Neural crest cell (in vitro differentiated cells): ENCODE measurements at places on chromosomes 7 and 10. TPM values are rescaled to one million over a fixed set of nuclear protein-coding genes. Genes with fewer than 3 reads are reported as not detected.

ZNF365 gene
- 1.0 and 1.1 TPM in 2 replicates for total RNA-seq

TUBB8 gene
- total RNA-seq = 0.45 and 0.68 TPM in 2 replicates

SPDYE2 gene
- not detected in 2 replicates for total RNA-seq

SPDYE11 gene
- total RNA-seq = not detected in 2 replicates

OPN4 gene
- not detected in 2 replicates for total RNA-seq

ITPRID1 gene
- not detected in 2 replicates for total RNA-seq

CHAT gene
- total RNA-seq = 2.7 and 3.3 TPM in 2 replicates

GIMAP4 gene
- total RNA-seq = not detected in 2 replicates

TLX1 gene
- 0.16 and 0.33 TPM in 2 replicates for total RNA-seq

DNA sequence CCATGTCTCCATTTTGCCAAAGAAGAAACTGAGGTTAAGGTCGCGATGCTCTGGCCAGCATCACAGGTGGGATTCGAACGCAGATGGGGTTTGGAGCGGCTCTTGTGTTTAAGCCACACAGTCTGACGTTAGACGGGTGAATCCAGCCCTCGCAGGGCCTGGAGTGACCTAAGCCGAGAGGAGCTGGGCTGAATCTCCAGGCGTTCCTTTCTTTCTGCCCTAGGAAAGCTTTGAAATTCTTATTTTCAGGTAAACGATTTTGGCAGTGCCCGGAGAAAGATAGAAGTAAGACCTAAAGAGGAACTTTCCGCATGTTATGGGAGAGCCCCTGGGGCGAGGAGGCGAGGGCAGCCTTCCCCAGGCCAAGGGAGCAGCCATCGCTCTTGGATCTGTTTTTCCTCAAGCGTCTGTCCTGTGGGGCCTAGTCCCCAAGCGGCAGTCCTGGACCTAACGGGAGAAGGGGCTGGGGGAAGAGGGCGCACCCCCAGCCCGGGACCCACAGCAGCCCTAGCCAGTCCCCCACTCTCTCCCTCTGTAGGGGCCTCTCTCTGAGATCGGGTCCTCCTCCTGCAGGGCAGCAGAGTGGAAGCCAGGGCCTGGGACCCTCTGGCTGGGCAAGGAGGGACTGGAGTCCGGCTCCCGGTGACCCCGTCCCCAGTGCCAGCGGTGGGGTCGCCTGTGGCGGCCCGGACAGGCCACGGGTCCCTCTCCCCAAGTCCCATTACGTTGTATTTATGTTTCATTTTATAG, 8.9 kb upstream of the LBX1 start:
- H3K36me3 ChIP-seq = no peaks in the 10 kb centered on the region
- no peak for DNase-seq
- H3K27me3 ChIP-seq = peaks cover 91% of the 10 kb centered on the region
- no peak overlapping the region for H3K27ac ChIP-seq
- H3K4me1 ChIP-seq = peaks cover 8% of the 10 kb centered on the region

GRCh38 chr10:95877881-95878280, 29.9 kb upstream of the CC2D2B start:
- H3K27me3 ChIP-seq = no peaks in the 10 kb centered on the region
- no peaks in the 10 kb centered on the region for H3K4me1 ChIP-seq
- H3K4me3 ChIP-seq = no peak overlapping the region
- DNase-seq = no peak

- DNase-seq = no peak
- H3K4me3 ChIP-seq = no peak overlapping the region
- H3K4me1 ChIP-seq = peaks cover 1% of the 10 kb centered on the region
- H3K27me3 ChIP-seq = no peaks in the 10 kb centered on the region
Observed at GRCh38 chr10:114931072-114931679, 6.8 kb upstream of the TRUB1 start.

DNA sequence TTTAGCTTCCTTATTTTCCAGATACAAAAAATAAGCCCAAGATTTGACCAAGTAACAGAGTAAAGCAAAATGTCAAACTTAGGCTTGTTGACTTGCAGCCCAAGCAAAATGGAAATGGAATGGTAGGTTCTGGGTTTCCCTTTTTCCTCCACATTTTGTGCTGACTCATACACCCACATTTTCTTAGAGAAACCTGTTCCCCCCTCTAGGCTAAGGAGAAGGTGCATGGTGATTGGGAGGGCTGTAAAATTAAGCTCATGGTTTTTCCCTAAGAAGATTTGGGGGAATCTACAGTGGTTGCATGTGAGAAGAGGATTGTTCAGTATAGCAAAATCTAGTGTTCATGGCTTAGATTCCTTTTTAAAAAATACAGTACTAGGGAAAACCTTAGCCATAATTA, 127.4 kb downstream of the ARL4A start:
- H3K4me3 ChIP-seq = no peak overlapping the region
- peaks cover 4% of the 10 kb centered on the region for H3K36me3 ChIP-seq
- H3K27ac ChIP-seq = no peak overlapping the region
- peaks cover 6% of the 10 kb centered on the region for H3K4me1 ChIP-seq
- DNase-seq = no peak

DNA sequence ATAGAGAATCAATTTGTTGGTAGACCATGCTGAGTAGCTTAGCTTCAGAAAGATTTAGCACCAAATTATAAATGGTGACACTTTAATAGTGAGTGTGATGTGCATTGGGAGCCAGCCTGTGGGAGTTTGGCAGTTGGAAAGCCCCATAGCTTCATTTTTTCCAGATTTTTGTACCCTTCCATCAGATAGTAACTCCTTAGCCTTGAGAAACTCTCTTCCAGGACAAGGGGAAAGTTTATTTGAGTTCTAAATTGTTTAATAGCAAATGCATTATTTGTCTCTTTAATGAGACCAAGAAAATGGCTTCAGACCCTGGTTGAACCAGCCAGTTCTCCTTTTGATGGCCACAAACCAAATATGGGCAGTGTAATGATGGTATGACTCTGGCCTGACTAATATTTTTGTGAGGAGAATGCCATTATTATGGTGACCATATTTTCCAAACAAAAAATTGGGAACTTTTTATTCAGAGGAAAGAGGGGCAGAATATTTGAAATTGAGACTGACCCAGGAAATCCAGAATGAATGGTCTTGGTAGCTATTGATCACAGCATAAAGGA, 49.8 kb downstream of the PLCE1 start:
- DNase-seq = no peak
- H3K27ac ChIP-seq = no peak overlapping the region
- no peaks in the 10 kb centered on the region for H3K27me3 ChIP-seq
- no peak overlapping the region for H3K4me3 ChIP-seq
- peaks cover 4% of the 10 kb centered on the region for H3K36me3 ChIP-seq
- H3K4me1 ChIP-seq = peaks cover 3% of the 10 kb centered on the region

DNA sequence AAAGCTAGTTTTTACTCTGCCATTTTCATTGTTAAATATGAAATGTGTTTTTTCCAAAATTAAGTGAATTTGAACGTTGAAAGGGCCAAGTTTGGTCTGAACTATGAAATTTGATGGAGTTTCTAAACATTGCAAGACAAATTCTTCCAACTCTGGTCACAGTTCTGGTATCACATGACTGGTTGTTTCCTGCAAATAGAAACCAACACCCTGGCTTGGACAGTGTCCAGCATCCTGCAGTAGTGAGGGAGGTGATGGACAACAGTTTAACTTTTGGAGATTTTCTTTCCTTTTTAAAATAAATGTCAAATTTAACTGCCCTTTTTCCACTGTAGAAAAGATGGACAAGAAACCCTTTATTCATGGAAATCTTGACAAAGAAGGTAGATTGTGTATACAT, 54.8 kb upstream of the AGBL3 start:
- H3K36me3 ChIP-seq = peaks cover 52% of the 10 kb centered on the region
- no peak overlapping the region for H3K27ac ChIP-seq
- H3K27me3 ChIP-seq = no peaks in the 10 kb centered on the region
- peaks cover 6% of the 10 kb centered on the region for H3K4me1 ChIP-seq
- no peak for DNase-seq

- H3K4me1 ChIP-seq = peaks cover 45% of the 10 kb centered on the region
- H3K4me3 ChIP-seq = no peak overlapping the region
- DNase-seq = no peak
- no peak overlapping the region for H3K27ac ChIP-seq
- H3K27me3 ChIP-seq = no peaks in the 10 kb centered on the region
- H3K36me3 ChIP-seq = no peaks in the 10 kb centered on the region
Observed at GRCh38 chr10:48507494-48507893, 97.4 kb downstream of the ARHGAP22 start.

DNA sequence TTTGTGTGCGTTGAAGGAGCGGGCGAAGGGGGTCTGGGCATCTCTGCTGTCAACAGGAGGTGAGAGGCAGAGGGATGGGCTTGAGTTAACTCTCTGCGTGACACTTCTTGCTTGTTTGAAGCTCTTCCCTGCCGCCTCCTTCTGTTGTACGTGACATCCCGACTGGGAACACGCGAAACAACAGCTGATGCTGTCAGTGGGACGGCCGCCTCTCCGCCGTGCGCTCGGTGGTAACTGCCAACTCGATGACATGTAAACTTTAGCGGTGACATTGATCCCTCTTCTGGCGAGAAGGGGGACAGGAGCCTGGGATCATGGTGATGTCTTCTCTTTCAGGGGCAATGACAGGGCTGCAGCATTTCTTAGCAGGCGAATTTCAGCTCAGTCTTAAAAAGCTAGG, 394.5 kb downstream of the TYW1 start:
- H3K27ac ChIP-seq = no peak overlapping the region
- no peak overlapping the region for H3K4me3 ChIP-seq
- H3K4me1 ChIP-seq = peaks cover 16% of the 10 kb centered on the region
- no peaks in the 10 kb centered on the region for H3K36me3 ChIP-seq

GRCh38 chr10:86646933-86647332, 7.4 kb upstream of the OPN4 start:
- H3K27ac ChIP-seq = no peak overlapping the region
- H3K4me1 ChIP-seq = peaks cover 25% of the 10 kb centered on the region
- no peaks in the 10 kb centered on the region for H3K36me3 ChIP-seq
- no peak overlapping the region for H3K4me3 ChIP-seq
- no peak for DNase-seq

DNA sequence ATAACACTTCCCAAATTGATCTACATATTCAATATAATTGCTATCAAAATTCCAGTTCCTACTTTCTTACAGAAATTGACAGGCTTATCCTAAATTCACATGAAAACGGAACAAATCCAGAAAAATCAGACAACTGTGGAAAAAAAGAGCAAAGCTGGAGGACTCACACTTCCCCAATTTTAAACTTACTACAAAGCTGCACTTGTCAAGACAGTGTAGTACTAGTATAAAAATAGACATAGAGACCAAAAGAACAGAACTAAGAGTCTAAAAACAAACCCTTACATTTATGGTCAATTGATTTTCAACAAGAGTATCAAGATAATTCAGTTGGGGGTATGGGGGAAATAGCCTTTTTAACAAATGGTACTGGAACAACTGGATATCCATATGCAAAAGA, 27.5 kb downstream of the LMBR1 start:
- DNase-seq = no peak
- H3K27ac ChIP-seq = no peak overlapping the region
- peaks cover 33% of the 10 kb centered on the region for H3K36me3 ChIP-seq
- H3K4me3 ChIP-seq = no peak overlapping the region

GRCh38 chr10:30885423-30885822, 146.2 kb downstream of the ZNF438 start:
- no peak overlapping the region for H3K27ac ChIP-seq
- H3K27me3 ChIP-seq = no peaks in the 10 kb centered on the region
- no peaks in the 10 kb centered on the region for H3K4me1 ChIP-seq
- H3K36me3 ChIP-seq = no peaks in the 10 kb centered on the region
- no peak for DNase-seq
- no peak overlapping the region for H3K4me3 ChIP-seq

DNA sequence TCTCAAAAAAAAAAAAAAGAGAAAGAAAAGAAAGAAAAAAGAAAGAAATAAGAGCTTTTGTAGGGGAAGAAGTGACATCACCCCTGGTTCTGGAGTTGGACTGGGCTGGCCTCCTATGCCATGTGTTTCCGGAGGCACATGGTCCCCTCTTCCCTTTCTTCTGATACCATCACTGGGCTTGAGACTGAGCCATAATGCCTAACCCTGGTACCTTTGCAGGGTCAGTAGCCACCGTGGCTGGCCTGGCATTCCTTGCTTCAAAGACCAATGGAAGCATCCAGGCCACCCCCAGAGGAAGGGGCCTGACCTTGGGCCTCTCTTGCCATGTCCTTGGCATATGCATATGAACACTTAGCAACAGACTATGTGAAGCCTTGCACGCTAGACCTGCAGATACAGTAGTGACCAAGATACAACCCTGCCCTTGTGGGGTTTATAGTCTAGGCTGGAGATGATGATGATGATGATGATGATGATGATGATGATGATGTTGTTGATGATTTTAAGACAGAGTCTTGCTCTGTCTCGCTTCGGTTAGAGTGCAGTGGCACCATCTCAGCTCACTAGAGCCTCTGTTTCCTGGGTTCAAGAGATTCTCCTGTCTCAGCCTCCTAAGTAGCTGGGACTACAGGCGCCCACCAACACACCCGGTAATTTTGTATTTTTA, 31.8 kb downstream of the SUFU start:
- no peaks in the 10 kb centered on the region for H3K27me3 ChIP-seq
- peaks cover 8% of the 10 kb centered on the region for H3K36me3 ChIP-seq
- H3K4me1 ChIP-seq = no peaks in the 10 kb centered on the region
- H3K4me3 ChIP-seq = no peak overlapping the region
- DNase-seq = no peak

DNA sequence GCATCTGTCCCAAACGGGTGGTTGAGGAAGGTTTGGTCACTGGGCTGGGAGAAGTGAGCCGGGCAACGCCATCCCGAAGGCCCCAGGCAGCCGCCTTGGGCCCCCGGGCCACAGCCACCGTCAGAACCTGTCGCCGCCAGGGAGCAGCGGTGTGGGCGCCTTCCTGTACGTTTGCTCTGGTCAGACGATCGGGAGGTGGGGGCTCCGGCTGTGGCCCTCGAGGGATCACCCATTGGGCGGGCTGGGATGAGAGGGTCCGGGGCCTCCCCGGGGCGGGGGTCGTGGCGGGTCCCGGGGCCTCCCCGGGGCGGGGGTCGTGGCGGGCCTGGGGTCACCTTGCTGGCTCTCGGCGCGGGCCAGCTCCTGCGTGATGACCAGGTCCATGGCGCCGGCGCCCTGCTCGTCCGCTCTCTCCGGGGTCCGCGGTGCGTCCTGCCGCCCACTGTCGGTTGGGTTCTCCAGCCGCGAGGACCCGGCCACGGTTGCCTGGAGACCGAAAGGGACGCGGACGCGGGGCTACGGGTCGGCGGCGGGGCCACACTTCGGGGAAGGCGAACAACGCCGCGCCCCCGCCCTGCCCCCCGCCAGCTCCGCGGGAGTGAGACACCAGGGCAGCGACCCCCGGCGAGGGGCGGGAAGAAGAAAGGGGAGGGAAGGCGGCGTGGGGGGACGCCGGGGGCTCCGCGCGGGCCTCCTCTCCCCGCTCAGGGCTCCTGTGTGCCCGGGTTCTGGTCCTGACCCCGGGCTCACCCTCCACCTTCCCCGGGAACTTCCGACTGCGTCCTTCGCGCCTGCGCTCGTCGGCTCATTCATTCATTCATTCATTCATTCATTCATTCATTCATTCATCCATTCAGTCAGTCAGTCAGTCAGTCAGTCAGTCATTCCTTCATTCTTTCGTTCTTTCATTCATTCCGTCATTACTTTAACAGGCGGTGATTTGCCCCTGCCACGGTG, at the start of gene CFAP46:
TSS of gene CFAP46 (minus strand) at position 470 of the 957 bp plus-strand sequence. CDS start at position 384, 86 bp downstream.
- H3K4me1 ChIP-seq = peaks cover 5% of the 10 kb centered on the region
- H3K4me3 ChIP-seq = peak within 1 kb of the TSS; percentile 79
- no peak within 1 kb of the TSS for H3K27ac ChIP-seq

GRCh38 chr7:13032576-13032975, 345.1 kb downstream of the ARL4A start:
- peak overlapping the region; percentile 73 for H3K27ac ChIP-seq
- H3K27me3 ChIP-seq = no peaks in the 10 kb centered on the region
- H3K4me1 ChIP-seq = peaks cover 81% of the 10 kb centered on the region
